NCI-H1092 (cell line): ENCODE measurements at places on chromosomes 13 and 19.

DNA sequence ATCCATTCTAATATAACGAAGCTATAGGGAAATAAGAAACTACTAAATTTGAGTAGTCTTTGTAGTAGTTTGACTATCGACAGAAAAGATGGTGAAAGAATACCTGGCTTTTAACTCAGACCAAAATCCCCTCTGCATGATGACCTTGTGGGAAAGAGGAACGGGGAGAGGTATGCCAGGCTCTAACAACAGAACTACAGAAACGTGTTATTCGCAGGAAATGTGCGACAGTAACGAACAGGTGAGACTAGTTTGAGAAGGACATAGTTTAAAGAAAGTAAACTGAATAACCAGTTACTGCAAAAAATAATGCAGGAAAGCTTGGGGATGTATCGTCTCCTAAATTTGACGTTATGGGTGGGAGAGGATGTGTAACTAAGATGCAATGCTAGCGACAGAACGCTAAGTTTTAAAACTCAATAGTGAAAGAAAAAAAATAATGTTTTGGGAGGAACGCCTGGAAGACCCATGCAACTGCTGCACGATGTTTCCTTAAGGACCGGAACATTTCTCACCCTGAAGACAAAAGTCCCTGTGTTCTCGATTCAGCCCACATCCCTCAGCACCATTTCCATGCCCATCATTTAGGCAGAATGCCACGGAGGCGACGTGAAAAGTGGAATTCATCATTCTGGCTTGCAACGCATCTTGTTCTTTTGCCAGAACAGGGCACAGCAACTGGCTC, 1.6 kb upstream of the RAP2A start:
- DNase-seq: no peak

- no peak for DNase-seq
These were observed 2896.3 kb upstream of the PCDH20 start for GRCh38 chr13:64311948-64312347.

DNA sequence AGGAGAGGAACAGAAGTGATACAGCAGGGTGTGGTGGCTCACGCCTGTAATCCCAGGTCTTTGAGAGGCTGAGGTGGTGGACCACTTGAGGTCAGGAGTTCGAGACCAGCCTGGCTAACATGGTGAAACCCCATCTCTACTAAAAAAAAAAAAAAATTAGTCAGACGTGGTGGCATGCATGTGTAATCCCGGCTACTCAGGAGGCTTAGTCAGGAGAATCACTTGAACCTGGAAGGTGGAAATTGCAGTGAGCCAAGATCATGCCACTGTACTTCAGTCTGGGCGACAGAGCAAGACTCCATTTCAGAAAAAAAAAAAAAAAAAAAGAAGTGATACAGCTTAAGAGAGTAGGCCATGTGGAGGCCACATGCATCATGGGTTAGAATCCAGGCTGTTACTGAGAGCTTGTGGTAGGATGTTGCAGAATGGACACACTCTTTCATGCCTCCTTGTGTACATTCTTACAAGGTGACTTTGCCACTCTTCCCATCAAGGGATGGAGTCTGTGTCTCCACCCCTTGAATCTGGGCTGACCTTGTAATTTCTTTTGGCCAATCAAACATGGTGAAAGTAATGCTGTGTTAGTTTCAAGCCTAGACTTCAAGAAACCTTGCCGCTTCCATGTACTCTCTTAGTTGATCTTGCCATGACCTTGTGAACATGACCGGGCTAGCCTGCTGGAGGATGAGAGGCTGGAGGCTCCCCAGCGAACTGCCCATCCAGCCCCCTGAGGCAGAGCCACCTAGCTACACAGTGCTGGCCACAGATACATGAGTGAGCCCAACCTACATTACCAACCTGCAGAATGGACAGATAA, 12.3 kb downstream of the FAM187B start:
- DNase-seq: no peak

- peak; percentile 72 for DNase-seq
These were observed at the start of gene HS6ST3 for GRCh38 chr13:96089749-96090239. Gene HS6ST3 (plus strand): TSS chr13:96090107.

- no peak for DNase-seq
These were observed 5.9 kb upstream of the LPAR2 start for GRCh38 chr19:19633711-19634515.

DNA sequence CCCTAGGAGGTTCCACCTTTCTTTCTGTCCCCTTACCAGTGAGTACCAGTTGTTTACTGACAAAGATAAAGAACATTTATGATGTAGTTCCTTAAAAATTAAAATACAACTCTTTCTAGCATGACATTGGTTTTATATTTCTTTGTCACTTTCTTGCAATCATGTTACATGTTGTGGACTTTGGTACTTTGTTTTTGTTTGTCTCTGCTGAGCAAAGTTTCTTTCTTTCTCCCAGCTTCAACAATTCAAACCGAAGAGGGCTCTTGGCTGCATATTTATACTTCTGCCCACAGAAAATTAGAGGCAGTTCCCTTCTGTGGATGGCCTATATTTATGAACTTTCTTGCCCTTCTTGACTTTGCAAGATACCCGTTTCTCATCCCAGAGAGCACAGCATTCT, 201.2 kb downstream of the MTUS2 start:
- no peak for DNase-seq
